ENCODE measurements at places on chromosomes 7 and 10.

DNA sequence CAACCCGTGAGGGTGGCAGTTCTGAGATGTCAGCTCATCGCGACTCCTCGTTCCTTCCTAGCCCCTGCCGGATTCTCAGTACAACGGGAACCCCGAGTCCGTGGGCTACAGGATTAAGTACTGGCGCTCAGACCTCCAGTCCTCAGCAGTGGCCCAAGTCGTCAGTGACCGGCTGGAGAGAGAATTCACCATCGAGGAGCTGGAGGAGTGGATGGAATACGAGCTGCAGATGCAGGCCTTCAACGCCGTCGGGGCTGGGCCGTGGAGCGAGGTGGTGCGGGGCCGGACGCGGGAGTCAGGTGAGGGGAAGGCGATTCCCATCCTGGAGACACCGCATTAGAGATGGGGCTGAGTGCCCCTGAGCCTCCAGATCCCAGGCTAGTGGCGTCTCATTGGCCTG is 568.1 kb upstream of the FOXK1 start:
- no peak for DNase-seq

DNA sequence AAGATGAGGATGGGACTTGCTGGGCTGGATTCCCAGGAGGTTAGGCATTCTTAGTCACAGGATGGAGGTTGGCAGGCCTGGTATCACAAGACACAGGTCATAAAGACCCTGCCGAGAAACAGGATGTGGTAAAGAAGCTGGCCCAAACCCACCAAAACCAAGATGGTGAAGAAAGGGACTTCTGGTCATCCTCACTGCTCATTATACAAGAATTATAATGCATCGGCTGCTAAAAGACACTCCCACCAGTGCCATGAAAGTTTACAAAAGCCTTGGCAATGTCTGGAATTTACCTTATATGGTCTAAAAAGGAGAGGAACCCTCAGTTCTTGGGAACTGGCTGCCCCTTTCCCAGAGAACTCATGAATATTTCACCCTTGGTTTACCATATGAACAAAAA is 345.5 kb upstream of the POM121L12 start:
- no peak for DNase-seq

- no peak for DNase-seq
These were observed 72.6 kb downstream of the ADAM12 start for GRCh38 chr10:126315494-126316177.

GRCh38 chr10:115850666-115851065 is 422.3 kb downstream of the GFRA1 start:
- no peak for DNase-seq

DNA sequence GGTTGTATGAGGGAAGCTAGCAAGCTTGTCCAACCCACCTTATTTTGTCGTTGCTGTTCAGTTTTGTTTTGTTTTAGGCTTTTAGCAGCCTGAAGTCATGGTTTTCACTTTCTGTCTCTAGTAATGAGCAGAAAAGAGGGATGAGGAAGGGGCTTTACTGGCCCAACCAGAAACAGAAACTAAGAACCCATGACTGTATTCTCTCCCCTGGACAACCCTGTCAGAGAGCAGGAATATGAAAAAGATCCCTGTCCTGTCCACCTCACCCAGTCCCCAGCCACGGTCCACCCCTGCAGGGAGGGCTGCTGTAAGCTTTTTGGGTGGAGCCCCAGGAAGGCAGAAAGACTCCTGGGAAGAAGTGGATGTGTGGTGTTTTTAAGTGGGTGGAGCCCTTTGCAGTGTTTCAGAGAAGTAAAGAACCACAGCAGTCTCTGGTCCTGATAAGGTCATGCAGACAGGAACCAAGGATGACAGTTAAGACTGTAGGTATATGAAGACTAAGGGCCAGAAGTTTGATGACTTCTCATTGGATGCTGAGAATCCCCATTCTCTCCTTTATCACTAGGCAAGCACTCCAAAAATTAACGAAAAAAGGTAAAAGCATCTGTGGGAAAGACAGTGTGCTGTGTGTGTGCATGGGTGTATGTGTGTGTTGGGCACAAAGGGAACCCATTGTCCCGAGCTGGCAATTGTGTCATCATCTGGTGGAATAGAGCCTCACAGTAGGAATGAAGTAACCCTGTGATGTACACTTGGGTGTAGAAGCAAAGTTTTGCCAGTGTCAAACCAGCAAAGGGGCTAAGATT is 13.8 kb downstream of the MRPL32 start:
- no peak for DNase-seq

GRCh38 chr7:29471444-29472138 is 92.0 kb upstream of the PRR15 start:
- no peak for DNase-seq

- no peak for DNase-seq
These were observed 24.1 kb upstream of the FFAR4 start for GRCh38 chr10:93542358-93542791.
